Aorta (tissue), 5 donors: ENCODE measurements at places on chromosomes 1 and 21. TPM values are rescaled to one million over a fixed set of nuclear protein-coding genes. Genes with fewer than 3 reads are reported as not detected.
A peak's percentile ranks its signal among the peaks of the same experiment; 100 is the strongest.

Gene UBE2Q1
- total RNA-seq = 55.5 TPM

GRCh38 chr21:45136927-45137611 lies 62.7 kb downstream of the ADARB1 start:
- no peaks in the 10 kb centered on the region for H3K27me3 ChIP-seq
- peak overlapping the region; percentile 2 for H3K27ac ChIP-seq
- H3K4me3 ChIP-seq = no peak overlapping the region
- DNase-seq = peak; percentile 92
- no peaks in the 10 kb centered on the region for H3K4me1 ChIP-seq

DNA sequence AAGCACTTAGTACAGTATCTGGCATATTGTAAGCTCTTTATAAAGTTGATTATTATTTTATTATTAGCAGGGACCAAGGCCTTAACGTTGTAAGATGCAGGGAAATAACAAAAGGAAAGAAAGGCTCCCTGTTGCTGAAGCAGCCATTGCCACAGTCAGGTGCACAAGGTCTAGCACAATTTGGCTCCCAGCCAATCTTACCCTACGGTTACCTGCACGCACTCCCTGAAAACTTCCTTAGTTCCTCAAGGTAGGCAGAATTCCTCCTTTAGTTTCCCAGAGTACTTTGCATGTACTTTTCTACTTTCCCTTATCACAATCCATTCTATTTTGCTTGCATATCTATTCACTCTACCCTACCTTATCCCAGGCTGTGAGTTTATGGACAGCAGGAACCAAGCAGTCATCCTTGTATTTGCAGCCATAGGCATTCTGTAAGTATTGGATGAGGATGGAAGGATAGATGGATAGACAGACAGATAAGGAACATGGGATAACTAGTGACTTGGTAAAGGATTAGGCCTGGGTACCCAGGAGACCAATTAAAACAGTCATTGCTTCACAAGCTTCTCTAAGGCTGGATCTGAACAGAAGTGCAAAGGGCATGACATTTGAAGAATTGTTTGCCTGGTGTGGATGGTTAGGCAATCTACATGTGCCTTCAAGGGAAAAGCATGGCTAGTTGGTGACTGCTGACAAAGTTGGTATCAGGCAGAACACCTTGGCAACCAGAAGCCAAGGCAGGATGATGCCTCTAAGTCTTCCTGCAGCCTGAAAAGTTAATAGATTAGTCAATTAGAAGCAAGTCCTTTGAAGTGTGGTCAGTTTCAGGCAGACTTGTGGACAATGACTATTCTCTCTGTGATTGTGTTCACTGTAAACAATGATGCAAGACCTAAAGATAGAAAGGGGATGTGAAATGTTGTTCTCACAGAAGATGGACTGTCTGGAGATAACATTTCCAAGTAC lies 20.8 kb upstream of the JAK1 start:
- no peaks in the 10 kb centered on the region for H3K4me1 ChIP-seq
- peaks cover 8% of the 10 kb centered on the region for H3K36me3 ChIP-seq
- no peak overlapping the region for H3K4me3 ChIP-seq
- no peak for DNase-seq

GRCh38 chr1:200181861-200182260 lies 154.4 kb downstream of the NR5A2 start:
- H3K4me3 ChIP-seq = no peak overlapping the region
- no peak for DNase-seq
- H3K27ac ChIP-seq = no peak overlapping the region
- H3K36me3 ChIP-seq = no peaks in the 10 kb centered on the region

DNA sequence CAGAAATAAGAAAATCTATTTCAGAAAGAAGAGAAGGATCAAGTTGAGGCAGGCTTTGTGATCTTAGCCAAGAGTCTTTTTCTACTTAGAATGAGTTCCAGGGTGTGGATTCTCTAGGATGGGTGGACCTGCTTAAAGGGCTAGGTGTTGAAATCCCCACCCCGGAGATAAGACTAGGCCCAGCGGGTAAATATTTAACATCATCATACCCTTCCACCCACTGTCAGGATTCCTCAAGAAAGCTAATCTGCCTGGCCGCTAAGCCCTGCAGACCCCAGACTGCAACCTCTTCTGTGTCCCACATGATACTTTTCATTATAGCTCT lies 5.8 kb downstream of the IGSF9 start:
- H3K27ac ChIP-seq = no peak overlapping the region
- DNase-seq = no peak
- no peaks in the 10 kb centered on the region for H3K4me1 ChIP-seq
- H3K36me3 ChIP-seq = no peaks in the 10 kb centered on the region
